Activated CD4-positive, alpha-beta T cell treated with anti-CD3 and anti-CD28 coated beads for 4 hours (primary cell): ENCODE measurements at places on chromosomes 11 and 22.

GRCh38 chr11:112216561-112217105 lies 9.6 kb upstream of the PTS start:
- DNase-seq = no peak

- no peak for DNase-seq
Observed at GRCh38 chr11:85863855-85864254, 8.7 kb downstream of the CCDC83 start.

DNA sequence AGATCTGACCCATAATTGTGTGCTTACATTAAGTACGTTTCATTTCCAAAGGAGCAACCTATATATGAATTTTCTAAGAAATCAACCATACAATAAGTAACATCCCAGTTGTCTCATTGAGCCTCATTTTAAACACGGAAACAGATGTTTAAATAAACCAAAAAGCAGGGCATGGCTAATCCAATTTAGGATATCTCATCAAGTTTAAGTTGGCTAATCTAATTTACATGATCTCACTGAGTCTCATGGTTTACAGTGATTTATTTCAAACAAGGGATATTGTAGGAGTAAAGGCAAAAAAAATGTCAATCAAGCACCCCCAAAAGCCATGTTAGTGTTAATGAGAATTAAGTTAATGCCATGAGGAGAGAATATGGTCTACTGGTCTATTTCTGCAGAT lies 499.8 kb upstream of the CCDC90B start:
- no peak for DNase-seq

DNA sequence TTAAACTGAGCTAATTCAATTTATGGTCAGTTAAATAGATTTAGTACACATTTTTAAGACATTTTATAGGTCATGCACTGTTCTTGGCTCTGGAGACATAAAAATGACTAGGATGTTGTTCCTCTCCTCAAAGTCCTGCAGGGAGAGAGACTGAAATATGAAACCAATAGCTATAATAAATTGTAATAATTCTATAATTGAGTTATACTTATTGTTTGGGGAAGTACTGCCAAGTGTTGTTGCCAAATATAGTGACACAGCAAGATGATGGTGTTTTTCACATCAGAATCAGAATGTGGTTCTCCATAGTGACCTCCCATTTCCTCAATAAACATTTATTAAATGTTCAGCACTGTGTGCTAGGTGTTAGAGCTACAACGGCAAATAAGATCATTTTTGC lies 470.6 kb downstream of the NTM start:
- DNase-seq = no peak

DNA sequence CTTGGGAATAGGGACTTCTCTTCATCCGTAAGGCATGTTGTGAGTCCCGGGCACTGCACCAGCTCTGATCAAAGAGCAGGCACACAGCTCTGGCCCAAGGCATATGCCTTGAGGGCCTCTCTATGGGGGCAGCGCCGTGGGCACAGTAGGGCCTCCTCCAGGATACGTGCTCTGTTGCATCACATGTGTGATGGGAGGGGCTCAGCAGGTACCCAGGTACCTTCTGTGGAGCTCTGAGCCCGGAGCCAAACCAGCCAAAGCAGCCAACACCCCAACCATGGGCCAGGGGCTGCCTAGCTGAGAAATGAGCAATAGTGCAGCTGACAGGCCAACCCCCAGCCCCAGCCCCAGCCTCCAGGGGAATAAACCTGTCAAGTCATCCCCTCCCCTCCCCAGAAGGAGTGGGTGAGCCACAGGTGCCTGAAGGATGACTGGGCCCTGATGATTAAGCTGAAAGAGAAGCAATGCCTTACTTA lies 79.7 kb upstream of the SHISAL1 start:
- DNase-seq = no peak

GRCh38 chr11:45815747-45816146 lies 10.8 kb downstream of the SLC35C1 start:
- DNase-seq = no peak

DNA sequence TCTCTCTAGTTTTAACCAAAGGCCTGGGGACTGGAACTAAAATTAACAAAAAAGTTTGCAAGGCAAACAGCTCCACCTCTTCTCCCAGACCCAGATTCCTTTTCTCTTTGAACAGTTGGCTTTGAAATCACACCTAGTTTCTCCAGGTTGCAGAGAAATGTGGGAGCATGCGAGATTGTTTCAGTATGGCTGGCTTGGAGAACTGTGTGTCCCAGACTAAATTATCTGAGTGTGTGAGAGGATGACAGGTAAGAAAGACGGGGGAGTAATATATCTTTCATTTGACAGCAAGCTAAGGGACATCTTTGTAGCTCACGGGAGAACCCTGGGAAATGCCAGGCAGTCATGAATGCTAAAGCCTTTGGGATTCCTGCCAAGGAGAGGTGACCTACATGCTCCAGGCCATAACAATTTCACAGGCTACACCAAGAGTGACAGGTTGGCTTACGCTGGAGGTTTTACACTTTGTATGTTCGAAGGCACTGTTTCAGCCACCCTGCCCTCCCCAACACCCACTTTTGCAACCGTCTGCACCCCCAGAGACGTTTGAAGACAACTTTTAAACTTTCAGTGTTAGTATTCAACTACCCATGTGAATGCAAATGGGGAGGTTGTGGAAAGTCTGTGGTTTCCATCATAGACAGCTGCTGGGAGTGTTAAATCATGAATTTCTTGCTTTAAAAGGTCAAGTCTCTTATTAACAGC lies 109.3 kb upstream of the SNX19 start:
- DNase-seq = no peak

DNA sequence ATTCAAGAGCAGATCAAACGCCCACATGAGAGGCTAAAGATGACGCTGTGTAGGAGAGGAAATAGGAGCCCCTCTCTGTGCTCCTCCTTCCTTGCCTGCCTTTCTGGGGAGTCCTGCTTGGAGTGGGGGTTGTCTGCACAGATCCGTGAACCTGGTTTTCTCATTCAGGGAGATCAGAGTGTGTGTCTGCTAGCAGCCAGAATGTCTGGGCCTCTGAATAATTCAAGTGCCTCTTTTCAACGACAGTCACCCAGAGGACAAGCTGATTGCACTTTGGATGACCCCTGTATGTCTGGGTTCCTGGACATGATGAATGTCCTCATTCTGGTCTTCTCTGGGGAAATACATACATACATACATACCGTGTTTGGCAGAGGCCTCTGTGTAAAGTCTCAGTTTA lies 592.5 kb upstream of the B3GAT1 start:
- no peak for DNase-seq

- DNase-seq = no peak
Observed at GRCh38 chr11:12206529-12206928, 96.1 kb downstream of the MICAL2 start.

- DNase-seq = no peak
Observed at GRCh38 chr11:6385046-6385777, 5.1 kb upstream of the SMPD1 start.

DNA sequence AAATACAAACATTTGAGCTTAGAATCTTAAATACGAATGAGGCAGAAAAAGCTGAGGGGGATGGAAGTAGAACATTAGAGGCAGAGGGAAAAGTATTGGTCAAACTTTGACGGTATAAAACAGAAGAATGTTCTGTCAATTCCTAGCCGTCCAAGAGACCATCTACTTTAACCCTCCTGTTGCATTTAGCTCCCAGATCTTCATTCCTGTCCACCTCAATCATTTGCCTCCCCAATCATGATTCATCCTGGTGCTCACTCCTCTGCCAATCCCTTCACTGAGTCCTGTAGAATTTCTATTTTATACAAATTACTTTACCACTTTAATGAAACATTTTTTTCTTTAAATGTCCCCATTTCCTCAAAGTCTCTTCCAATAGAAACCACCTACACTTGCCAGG lies 28.2 kb downstream of the C2CD3 start:
- no peak for DNase-seq

DNA sequence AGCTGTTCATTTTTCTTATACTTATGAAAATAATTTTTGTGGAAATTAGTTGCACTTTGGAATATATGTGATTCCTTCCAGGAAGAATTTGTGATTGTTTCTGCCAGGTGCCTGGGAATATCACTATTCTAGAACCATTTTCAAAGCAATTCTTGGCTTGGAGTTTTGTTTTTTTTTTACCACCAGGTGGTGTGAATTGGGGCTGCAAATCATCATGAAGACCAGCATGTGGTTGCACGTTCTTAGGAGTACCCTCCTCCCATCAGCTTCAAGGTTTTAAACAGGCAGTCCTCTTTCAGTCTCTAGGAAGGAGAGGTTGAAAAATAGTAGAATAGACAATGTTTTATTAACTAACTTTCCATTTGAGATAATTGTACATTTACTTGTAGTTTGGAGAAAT lies 25.9 kb downstream of the USP47 start:
- DNase-seq = no peak

DNA sequence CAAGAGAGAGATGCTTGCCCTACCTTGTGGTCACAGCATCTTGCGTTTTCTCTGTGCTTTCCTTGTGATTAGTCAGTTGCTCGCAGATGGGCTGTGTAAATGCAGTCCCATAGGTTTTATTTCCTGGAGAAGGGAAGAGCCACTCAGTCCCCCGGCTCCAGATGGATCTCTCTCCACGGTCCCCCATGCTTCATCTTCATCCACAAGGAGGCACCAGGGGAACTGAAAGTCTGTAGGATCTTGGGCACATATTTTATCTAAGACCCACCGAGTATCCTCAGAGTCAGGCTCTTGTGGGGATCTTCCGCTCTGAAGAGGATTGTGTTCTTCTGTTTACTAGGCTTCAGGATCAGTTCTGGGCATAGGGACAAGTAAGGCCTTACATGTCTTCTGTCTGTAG lies 66.8 kb upstream of the E2F8 start:
- DNase-seq = no peak

DNA sequence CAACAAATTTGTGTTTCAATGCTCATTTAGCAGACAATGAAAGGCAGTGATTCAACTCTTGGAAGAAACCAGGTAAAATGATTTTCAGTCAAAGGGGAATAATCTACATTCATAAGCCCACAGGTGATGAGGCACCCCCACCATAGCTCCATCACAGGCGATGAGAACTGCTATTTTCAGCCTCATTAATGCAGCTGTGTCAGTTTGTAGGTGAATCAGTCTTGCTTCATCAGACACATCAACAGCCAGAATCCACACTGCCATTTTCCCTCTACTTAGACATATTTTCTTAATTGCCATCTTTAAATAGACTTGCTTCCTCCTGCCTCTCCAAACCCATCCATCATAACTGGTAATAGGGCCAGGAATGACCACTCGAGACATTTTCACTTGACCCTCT lies 701.0 kb downstream of the OPCML start:
- DNase-seq = no peak

DNA sequence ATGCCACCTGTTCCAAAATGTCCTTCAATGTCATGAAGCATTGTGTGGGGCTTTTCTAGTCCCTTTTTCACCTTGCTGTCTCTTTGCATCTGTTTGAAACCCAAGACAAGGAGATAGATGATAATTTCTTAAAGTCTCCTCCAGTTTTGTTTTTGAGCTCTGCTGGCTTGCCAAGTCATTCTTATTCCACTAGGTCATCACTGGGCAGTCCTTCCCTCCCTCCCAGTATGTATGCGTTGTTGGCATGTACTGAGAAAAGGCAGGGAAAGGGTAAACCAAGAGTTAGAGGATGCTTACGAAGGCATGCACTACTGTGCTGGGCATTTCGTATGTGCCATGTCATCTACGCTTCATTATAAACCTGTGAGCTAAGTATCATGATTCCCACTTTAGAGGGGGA lies 78.6 kb downstream of the PARVA start:
- no peak for DNase-seq

DNA sequence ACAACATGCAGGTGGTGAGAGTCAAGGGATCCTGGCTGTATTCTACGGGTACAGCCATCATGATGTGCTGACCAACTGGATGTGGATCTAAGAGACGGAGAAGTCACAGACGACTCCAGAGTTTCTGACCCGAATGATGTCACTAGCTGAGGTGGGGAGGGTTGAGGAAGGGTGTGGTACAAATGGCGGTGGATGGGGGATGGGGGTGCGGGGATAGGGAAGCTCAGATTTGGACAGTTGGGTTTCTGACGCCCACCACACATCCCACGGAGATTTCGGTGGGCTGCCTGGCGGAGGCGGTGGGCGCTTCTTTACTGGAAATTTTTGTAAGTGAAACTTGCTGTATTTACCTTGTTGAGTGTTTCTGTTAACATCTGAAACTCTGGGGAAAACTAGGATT lies 126.7 kb downstream of the OSBP2 start:
- no peak for DNase-seq

GRCh38 chr11:64713016-64713707 lies 9.8 kb downstream of the NRXN2 start:
- no peak for DNase-seq

DNA sequence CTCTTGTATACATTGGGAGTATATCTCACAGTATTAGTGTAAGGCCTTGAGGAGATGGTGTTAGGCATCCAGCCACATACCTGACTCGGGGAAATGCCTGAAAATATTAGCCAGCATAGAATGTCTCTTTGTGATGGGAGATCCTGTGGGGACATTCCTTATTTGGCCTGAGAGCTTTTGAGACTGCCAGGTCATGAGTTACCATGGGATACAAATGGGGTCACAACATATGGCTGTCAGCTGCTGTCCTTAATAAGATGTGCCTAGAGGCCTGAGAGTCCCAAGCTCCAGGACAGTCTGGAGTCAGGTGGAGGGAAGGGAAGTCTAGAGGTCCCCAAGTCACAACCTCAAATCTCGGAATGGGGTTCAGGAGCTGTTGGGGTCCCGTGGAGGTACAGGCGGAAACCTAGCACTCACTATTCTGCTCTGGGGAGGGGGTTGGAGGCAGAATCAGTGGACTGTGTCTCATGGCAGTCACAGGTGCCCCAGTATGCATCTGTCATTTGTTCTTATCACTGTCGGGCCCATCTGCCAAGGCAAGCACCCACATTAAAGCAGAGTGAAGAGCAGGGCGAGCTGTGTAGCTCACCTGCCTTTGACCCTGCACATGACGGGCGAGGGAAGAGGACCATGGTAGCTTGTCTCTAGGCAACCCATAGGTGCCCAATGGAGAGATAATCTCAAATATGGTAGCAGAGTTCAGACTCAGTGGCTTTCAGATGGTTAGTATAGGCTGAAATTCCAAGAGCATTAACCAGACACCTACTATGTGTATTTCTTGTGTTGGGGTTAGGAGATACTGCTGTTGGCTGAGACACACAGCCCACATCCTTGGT lies 29.9 kb downstream of the KCNQ1OT1 start:
- DNase-seq = no peak

- no peak for DNase-seq
Observed at GRCh38 chr11:114392735-114393667, 7.3 kb downstream of the C11orf71 start.

GRCh38 chr11:43410394-43410793 lies 51.7 kb downstream of the TTC17 start:
- DNase-seq = no peak

GRCh38 chr11:65418681-65419459 lies 3.7 kb upstream of the NEAT1 start:
- DNase-seq = peak; percentile 52
